ENCODE measurements at places on chromosomes 4 and X. TPM values are rescaled to one million over a fixed set of nuclear protein-coding genes. Genes with fewer than 3 reads are reported as not detected.

The TBC1D9 gene
- 18.8 TPM for total RNA-seq

- no peak for DNase-seq
Measured at GRCh38 chr4:177301126-177301639, 8.5 kb upstream of the NEIL3 start.

GRCh38 chr4:182743815-182744214, 173.4 kb downstream of the DCTD start:
- DNase-seq: no peak

- DNase-seq: no peak
Measured at GRCh38 chr4:13599159-13599558, 28.4 kb downstream of the BOD1L1 start.

DNA sequence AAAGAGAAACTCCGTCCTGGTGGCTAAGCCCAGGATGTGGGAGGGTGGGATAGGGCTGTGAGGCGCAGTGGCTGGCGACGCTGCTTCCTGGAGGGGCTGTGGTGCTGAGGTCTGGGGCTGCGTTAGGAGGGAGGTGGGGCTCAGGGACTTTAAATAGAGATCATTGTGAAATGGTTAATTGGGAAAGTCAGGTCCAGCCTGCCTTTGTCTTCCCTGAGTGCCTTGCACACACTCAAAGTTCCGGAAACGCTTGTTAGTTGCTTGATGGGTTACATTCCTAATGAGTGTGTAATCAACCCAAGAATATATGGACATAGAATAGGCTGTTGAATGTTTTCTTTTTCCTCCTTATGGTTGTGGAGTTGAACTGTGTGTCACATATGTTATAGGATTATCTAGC, 55.7 kb upstream of the CLDN34 start:
- no peak for DNase-seq

Data from HFFc6 (cell line).